Neural progenitor cell (in vitro differentiated cells): ENCODE measurements at places on chromosomes 5 and 9. TPM values are rescaled to one million over a fixed set of nuclear protein-coding genes. Genes with fewer than 3 reads are reported as not detected.

Gene MAP1B
- 84.4 and 247 TPM in 2 replicates for total RNA-seq

Gene HSPA4
- total RNA-seq, result 144 and 232 TPM in 2 replicates

Gene PCDH12
- not detected in 2 replicates for total RNA-seq

Gene DEPDC1B
- total RNA-seq, result 108 and 142 TPM in 2 replicates

Gene TNC
- 54.9 and 56.1 TPM in 2 replicates for total RNA-seq

Gene KIF27
- total RNA-seq, result 13.0 and 16.4 TPM in 2 replicates

Gene IL3
- not detected in 2 replicates for total RNA-seq

Gene DRD1
- total RNA-seq, result 0.09 TPM in 1 of 2 replicates, not detected in the other

Gene ECSCR
- not detected in 2 replicates for total RNA-seq

Gene N4BP3
- 4.1 and 12.8 TPM in 2 replicates for total RNA-seq

Gene SLC46A2
- total RNA-seq, result not detected in 2 replicates

Gene MARCHF6
- total RNA-seq, result 90.2 and 151 TPM in 2 replicates

Gene ZSWIM6
- 25.3 and 32.2 TPM in 2 replicates for total RNA-seq

GRCh38 chr9:112925058-112925641, 34.5 kb upstream of the SLC46A2 start:
- H3K36me3 ChIP-seq, result no peaks in the 10 kb centered on the region
- peak; percentile 59 for DNase-seq
- H3K27ac ChIP-seq, result no peak overlapping the region
- H3K4me3 ChIP-seq, result no peak overlapping the region
- H3K4me1 ChIP-seq, result peaks cover 5% of the 10 kb centered on the region

DNA sequence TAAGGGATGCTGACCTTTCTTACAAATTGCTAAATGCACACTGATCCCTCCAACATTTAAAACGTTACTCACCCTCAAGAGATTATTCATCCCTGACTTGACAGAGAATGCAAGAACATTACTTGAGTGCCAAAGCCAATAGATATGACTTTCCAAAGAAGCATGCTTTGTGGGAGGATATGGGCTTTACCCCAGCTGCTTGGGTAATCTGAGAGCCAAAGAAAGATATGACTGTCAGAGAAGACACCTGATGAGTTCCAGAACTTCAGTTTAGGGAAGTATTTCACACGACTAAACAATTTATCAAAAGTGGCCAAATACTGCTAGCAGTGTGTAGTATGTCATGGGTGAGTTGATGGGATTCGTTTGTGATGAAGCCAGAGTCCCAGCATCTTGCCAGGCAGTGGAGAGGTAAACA, 7.4 kb upstream of the SPDL1 start:
- no peak for DNase-seq
- peaks cover 83% of the 10 kb centered on the region for H3K27me3 ChIP-seq
- no peaks in the 10 kb centered on the region for H3K4me1 ChIP-seq
- no peaks in the 10 kb centered on the region for H3K36me3 ChIP-seq
- no peak overlapping the region for H3K4me3 ChIP-seq

DNA sequence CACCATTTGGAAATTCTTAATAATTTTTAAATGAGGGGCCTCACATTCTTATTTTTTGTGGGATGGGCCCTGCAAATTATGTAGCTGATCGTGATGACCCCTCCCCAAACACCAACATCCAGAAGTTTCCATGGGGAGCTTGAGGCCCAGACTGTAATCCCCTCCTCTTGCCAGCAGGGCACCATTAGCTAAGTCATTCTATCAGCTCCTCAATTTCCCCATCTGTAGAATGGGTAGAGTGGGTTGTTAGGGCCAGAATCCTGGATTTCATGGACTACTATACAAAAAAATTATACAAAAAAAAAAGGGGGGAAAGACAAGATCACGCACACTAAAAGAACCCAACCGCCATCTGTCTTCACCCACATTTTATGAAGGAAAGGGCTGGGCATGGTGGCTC, 38.4 kb downstream of the SHB start:
- H3K27me3 ChIP-seq, result no peaks in the 10 kb centered on the region
- no peak overlapping the region for H3K4me3 ChIP-seq
- DNase-seq, result no peak
- peaks cover 6% of the 10 kb centered on the region for H3K4me1 ChIP-seq
- H3K27ac ChIP-seq, result no peak overlapping the region
- H3K36me3 ChIP-seq, result no peaks in the 10 kb centered on the region

GRCh38 chr5:94751460-94751859, 133.0 kb downstream of the SLF1 start:
- H3K4me1 ChIP-seq, result no peaks in the 10 kb centered on the region
- H3K27ac ChIP-seq, result no peak overlapping the region
- peak; percentile 16 for DNase-seq
- no peak overlapping the region for H3K4me3 ChIP-seq
- H3K27me3 ChIP-seq, result no peaks in the 10 kb centered on the region
- no peaks in the 10 kb centered on the region for H3K36me3 ChIP-seq

- DNase-seq, result no peak
- no peaks in the 10 kb centered on the region for H3K36me3 ChIP-seq
- peak overlapping the region; percentile 46 for H3K27ac ChIP-seq
- H3K27me3 ChIP-seq, result no peaks in the 10 kb centered on the region
- no peaks in the 10 kb centered on the region for H3K4me1 ChIP-seq
- H3K4me3 ChIP-seq, result no peak overlapping the region
Observed at GRCh38 chr9:130884542-130885483, 11.8 kb downstream of the QRFP start.

GRCh38 chr9:97633859-97634490, 354 bp downstream of the NCBP1 start:
- peak overlapping the region; percentile 85 for H3K4me3 ChIP-seq
- no peaks in the 10 kb centered on the region for H3K36me3 ChIP-seq
- peaks cover 23% of the 10 kb centered on the region for H3K4me1 ChIP-seq
- peak overlapping the region; percentile 98 for H3K27ac ChIP-seq
- no peaks in the 10 kb centered on the region for H3K27me3 ChIP-seq
- no peak for DNase-seq

DNA sequence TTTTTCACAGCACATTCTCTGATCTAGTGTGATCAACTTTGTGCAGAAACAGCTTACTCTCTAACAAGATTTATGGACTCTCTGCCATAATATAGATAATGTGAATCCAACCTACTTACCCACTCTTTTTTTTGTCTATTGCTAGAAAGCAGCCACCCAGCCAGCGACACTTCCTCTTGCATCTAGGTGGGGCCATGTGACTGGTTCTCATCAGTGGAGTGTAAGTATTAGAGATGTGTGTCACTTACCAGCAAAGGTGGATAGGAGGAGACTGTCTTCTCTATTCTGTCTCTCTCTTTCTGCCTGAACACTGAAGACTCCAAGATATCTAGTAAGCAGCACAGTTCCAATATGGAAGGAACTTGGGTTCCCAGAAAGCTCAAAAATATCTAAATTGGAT, 174.8 kb downstream of the MCTP1 start:
- no peak for DNase-seq
- H3K4me3 ChIP-seq, result no peak overlapping the region
- H3K27ac ChIP-seq, result no peak overlapping the region
- no peaks in the 10 kb centered on the region for H3K4me1 ChIP-seq
- no peaks in the 10 kb centered on the region for H3K36me3 ChIP-seq

DNA sequence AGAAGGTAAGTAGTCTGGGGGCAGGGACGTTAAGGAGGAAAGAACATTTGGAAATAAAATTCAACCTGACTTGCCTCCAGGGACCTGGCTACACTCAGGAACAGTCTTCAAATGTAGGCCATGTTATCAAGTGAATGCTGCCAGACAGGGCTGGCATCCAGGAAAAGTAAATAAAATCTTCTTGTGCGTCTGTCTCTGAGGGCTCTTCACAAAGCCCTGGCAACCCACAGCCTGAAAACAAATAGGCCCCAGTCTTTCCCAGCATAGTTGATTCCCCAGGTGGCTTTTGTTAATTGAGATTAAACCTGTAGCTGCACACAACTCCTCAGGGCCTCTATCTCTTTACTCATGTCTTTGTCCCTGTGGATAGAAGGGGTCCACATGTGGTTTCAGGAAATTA, 55.4 kb downstream of the STK32A start:
- peaks cover 1% of the 10 kb centered on the region for H3K36me3 ChIP-seq
- peak overlapping the region; percentile 81 for H3K27ac ChIP-seq
- H3K4me3 ChIP-seq, result no peak overlapping the region
- peak; percentile 69 for DNase-seq
- H3K4me1 ChIP-seq, result peaks cover 40% of the 10 kb centered on the region

DNA sequence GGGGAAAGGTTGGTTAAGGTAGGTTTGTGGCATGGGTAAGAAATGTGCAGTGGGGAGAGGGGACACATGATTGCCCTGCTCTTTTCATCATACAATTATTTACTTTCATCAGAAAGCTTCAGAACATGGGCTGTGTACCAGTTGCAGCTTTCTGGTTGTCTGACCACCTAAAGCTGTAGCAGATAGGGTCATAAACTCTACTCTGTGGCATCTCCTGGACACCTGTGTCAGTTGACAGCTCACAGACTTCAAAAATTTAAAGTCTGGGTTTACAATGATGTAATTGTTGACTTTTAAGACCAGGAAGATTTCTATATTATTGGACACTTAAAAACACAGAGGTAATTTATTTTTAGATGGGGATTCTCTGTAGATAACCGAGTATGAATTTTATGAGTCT, 222.7 kb upstream of the PRR16 start:
- H3K27me3 ChIP-seq, result no peaks in the 10 kb centered on the region
- H3K4me1 ChIP-seq, result no peaks in the 10 kb centered on the region
- no peak overlapping the region for H3K27ac ChIP-seq
- no peak for DNase-seq
- no peak overlapping the region for H3K4me3 ChIP-seq

- no peak within 1 kb of the TSS for H3K27ac ChIP-seq
- H3K4me1 ChIP-seq, result no peaks in the 10 kb centered on the region
- peak; percentile 85 for DNase-seq
- no peaks in the 10 kb centered on the region for H3K36me3 ChIP-seq
- no peaks in the 10 kb centered on the region for H3K27me3 ChIP-seq
Observed at GRCh38 chr5:178895615-178896571, at the start of gene ZFP2. Gene ZFP2 (plus strand): TSS chr5:178895913. CDS start chr5:178931314, 35,401 bp downstream.

- H3K4me3 ChIP-seq, result no peak overlapping the region
- H3K27me3 ChIP-seq, result no peaks in the 10 kb centered on the region
- no peaks in the 10 kb centered on the region for H3K4me1 ChIP-seq
- H3K36me3 ChIP-seq, result no peaks in the 10 kb centered on the region
Observed at GRCh38 chr5:104111632-104112031, 549.0 kb upstream of the NUDT12 start.

GRCh38 chr9:121451586-121451985, 48.1 kb downstream of the GGTA1 start:
- H3K4me3 ChIP-seq, result no peak overlapping the region
- H3K4me1 ChIP-seq, result peaks cover 17% of the 10 kb centered on the region
- H3K27me3 ChIP-seq, result peaks cover 5% of the 10 kb centered on the region
- H3K27ac ChIP-seq, result no peak overlapping the region

GRCh38 chr9:81741103-81741502, 51.8 kb upstream of the TLE1 start:
- no peaks in the 10 kb centered on the region for H3K27me3 ChIP-seq
- H3K36me3 ChIP-seq, result no peaks in the 10 kb centered on the region
- H3K4me1 ChIP-seq, result no peaks in the 10 kb centered on the region
- no peak overlapping the region for H3K27ac ChIP-seq
- no peak for DNase-seq

DNA sequence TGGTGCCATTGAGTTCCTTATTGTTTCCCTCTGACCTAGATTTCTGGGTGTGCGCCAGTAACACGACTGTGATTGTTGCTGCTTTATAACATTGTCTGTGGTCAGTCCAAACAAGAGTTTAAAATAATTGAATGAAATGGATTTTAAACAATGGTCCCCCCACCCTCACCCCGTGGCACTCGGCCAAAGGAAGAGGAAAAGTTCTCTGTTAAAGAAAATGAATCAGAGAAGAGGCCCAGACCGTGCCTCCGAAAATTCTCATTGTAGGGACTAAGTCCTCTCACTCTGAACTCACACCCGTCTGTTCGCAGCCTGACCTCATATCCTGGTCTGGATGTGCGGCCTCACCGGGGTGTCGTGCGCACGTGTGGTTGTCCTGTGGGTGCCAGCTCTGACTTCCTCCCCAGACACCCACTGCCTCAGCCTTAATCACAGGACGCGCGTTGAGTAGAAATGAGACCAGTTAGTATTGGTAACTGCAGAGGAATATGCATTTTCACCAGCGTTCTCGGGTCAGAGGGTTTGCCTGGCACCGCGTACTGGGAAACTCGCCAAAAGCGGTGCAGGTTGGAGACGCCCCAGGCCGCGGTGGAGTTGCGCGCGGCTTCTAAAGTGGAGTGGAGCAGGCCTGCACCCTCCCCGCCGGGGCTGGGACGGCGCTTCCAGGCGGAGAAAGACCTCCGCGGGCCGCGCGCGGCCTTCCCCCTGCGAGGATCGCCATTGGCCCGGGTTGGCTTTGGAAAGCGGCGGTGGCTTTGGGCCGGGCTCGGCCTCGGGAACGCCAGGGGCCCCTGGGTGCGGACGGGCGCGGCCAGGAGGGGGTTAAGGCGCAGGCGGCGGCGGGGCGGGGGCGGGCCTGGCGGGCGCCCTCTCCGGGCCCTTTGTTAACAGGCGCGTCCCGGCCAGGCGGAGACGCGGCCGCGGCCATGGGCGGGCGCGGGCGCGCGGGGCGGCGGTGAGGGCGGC, at the start of gene ABL1:
TSS of gene ABL1 (plus strand) at position 884 of the 966 bp plus-strand sequence. CDS start 193 bp downstream, outside the sequence.
- H3K27ac ChIP-seq, result peak within 1 kb of the TSS; percentile 87
- peak within 1 kb of the TSS; percentile 87 for H3K4me3 ChIP-seq
- DNase-seq, result peak; percentile 82
- H3K27me3 ChIP-seq, result no peaks in the 10 kb centered on the region

DNA sequence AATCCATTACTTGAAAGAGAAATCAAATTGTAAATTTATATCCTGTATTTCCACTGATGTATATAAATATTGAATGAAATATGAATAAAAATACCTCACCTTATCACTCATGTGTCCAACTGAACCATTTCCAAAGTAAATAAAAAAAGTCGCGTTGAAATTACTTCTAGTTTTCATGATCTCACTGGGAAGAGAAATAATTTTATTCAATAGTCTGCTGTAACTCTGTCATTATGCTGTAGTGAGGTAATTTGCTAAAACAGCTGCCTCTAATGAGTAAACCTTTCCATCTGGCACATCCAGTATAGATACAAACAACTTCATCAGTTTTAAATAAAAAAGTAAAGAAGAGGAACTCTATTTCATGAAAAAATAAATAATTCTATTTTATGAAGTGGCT, 611.5 kb downstream of the ZNF608 start:
- H3K4me1 ChIP-seq, result peaks cover 7% of the 10 kb centered on the region
- no peak overlapping the region for H3K4me3 ChIP-seq
- no peak overlapping the region for H3K27ac ChIP-seq
- DNase-seq, result no peak
- H3K36me3 ChIP-seq, result no peaks in the 10 kb centered on the region

GRCh38 chr5:176697934-176698538, 50.8 kb downstream of the TSPAN17 start:
- no peak overlapping the region for H3K4me3 ChIP-seq
- peaks cover 50% of the 10 kb centered on the region for H3K4me1 ChIP-seq
- no peaks in the 10 kb centered on the region for H3K27me3 ChIP-seq
- H3K27ac ChIP-seq, result peak overlapping the region; percentile 53

DNA sequence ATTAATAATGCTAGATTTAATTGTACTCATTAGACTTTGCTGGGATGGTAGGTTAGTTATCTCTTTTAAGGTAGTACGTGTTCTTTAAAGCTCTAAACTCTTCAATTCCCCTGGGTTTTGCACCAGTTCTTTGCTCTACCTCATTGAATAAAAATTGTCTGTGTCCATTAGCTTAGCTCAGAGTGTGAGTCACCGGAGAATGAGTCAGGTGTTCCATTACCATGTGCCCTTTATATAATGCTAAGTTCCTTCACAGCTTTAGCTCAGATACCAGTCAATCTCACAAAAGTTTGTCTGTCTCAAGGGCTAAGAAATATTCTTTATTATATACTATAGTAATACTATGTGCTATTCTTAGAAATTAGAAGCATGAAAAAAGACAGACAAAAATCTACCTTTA, 339.4 kb downstream of the PRELID2 start:
- no peaks in the 10 kb centered on the region for H3K36me3 ChIP-seq
- H3K4me3 ChIP-seq, result no peak overlapping the region
- no peaks in the 10 kb centered on the region for H3K4me1 ChIP-seq
- H3K27ac ChIP-seq, result no peak overlapping the region
- no peak for DNase-seq

GRCh38 chr9:16680541-16680940, 189.9 kb downstream of the BNC2 start:
- H3K27me3 ChIP-seq, result no peaks in the 10 kb centered on the region
- no peaks in the 10 kb centered on the region for H3K36me3 ChIP-seq
- no peak overlapping the region for H3K4me3 ChIP-seq
- peaks cover 16% of the 10 kb centered on the region for H3K4me1 ChIP-seq
